ENCODE measurements at places on chromosomes 7 and 10.

DNA sequence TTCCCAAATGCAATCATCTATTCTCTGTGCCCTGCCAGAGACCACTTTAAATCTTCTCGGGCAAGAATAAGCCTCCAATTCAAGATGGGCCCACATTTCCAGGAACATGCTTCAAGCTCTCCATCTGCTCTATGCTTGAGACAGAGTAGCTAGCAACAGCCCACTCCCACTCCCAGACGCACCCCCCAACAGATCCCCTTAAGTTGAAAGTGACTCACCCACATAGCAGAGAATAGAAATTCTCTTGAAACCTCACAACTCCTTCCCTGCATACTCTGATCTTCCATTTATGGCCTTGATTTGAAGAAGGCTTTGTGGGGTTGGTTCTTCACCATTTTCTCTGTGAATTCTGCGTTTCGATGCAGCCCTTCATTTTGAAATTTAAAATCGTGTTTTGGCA lies 604.0 kb downstream of the INHBA start:
- DNase-seq, result no peak

DNA sequence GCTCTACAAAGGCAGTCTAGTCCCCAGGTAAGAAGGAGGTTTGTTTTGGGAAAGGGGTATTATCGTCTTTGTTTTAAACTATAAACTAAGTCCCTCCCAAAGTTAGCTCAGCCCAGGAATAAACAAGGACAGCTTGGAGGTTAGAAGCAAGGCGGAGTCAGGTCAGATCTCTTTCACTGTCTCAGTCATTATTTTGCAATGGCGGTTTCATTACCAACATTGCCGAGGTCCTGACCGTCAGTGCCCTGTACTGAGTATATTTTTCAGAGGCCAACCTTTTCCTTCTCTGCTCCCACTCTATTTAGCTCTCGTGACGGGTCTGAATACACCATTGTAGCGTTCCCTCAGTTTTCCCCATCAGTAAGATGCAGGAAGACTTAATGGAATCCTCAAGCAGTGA lies 184.5 kb downstream of the PRKCQ start:
- no peak for DNase-seq

DNA sequence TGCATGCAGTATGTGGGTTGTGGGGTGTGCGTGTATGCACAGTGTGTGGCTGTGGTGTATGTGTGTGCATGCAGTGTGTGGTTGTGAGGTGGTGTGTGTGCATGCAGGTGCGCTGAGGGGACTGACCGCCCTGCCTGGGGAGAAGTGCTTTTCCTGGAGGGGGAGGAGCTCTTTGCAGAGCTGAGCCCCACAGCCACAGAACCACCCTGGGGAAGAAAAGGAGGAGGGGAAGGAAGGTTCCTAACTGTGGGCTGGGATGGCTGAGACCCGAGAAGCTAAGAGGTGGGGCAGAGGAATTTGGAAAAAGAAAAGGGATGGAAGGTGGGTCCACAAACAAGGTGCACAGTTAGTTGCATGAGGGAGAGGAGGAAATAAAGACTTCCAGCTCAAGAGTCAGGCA lies at the start of gene TRPV5:
TRPV5 (minus strand) TSS at position 123 of the 400 bp plus-strand sequence. CDS start 287 bp downstream, outside the sequence.
- DNase-seq, result no peak

DNA sequence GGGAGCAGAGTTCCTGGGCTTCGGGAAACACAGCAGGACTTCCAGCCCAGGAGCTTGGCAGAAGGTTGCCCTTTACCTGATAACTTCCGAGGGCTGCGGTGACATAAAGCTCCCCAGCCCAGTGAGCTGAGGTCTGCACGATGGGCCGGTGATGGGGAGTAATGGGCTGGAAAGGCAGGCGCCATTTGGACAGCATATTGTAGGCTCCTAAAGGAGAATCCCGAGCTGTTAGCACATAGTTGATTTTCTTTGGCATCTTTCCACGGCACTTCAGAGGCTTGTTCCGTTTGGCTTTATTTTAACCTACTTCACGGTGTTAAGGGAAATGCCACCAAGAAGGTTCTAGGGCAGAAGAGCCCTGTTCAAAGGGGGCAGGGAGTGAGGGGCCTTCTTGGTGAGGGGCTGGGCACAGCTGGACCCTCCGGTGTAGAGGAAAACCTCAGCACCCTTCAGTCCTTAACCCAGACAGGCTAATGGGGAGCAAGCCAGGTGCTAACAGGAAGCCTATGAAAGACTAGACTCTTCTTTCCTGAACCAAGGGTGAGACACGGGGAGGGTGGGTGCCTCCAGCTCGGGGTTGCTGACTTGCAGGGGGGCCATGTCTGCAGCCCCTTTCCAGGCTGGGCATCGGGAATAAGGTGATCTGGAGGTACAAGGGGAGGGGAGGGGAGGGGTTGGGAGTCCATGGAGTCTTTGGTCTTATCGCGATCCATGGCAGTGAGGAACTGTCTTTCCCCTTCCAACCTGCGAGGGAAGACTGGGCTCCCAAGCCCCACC lies 347.7 kb downstream of the GLRX3 start:
- no peak for DNase-seq

DNA sequence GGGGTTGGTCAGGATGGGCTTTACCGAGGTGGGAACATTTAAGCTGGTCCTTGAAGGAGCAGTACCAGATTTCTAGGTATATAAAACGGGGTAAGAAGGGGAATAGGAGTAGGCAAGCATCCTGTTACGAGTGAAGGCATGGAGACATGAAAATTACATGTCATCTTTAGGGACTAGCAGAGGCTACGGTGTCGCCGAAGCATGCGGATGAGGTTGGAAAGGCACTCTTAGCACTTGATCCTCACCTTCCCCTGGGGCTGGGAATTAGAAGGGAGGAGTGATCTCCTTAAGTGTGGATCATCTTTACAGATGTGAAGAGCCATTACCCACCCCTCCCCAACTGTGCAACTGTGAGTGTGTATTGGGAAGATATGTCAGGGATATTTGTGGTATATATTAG lies 13.8 kb upstream of the ZRANB1 start:
- no peak for DNase-seq

DNA sequence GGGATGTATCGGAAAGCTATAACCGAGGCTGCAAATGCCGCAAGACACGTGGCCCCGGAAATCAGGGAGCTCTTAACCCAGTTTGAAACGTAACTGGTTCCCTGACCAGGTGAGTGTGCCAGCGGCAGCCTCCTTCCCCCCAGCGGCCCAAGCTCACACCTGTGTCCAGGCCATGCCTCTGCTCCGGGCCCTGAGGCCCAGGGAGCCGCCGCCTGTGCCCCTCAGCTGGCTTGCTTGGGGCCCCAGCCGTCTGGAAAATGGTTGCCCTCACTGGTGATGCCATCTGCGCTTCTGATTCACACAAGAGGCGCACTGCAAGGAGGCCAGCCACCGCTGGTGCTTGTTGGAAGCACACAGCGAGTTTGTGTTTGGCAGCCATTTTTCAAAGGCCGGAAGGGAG lies 9.2 kb downstream of the PWWP2B start:
- DNase-seq, result no peak

All from cortex of kidney (tissue), 1 donor.